ENCODE measurements at places on chromosomes 13 and 19.

DNA sequence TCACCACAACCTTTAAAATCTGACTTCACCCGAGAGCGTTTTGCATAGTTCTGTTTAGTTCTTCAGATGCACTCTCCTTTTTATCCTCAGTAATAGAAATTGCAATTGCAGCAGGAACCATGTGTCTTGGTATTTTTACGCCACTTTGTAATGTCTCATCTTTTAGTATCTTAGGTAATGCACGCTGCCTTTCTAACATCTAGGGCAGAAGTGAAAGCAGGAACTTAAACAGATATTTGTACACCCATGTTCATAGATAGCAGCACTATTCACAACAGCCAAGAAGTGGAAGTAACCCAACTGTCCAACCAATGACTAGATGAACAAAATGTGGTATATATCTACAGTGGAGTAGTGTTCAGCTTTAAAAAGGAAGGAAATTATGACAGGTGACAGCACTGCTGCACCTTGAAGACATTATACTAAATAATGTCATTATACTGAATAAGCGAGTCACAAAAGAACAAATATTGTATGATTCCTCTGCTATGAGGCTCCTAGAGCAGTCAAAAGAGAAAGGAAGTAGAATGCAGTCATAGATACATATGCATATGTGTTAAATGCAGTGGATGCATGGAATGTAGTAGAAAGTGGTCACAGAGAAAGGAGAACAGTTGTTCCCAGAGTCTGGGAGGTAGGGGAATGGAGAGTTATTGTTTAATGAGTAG lies 105.9 kb upstream of the GJB6 start:
- no peak for DNase-seq

- DNase-seq, result no peak
Measured at GRCh38 chr19:33436360-33437345, 63.1 kb downstream of the CEBPG start.

- no peak for DNase-seq
Measured at GRCh38 chr19:17658666-17659065, 29.5 kb downstream of the UNC13A start.

DNA sequence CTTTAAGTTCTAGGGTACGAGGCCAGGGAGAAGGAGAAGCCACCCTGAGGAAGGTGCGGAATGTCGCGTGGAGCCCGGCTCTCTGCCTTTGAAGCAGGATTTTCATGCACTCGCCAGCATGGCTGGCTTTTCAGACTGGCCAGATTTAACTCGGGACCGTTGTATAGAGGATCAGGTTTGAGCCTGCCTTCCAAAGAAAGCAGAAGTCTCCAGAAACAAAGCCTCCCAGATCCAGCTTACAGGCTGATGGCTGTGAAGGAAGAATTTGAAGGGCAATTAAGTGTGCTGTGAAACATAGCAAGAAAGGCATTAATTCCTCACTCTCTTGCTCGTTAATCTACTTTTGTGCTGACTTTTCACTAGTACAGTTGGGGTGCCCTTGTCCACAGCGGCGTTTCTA lies 140.2 kb downstream of the SOX1 start:
- DNase-seq, result no peak

GRCh38 chr19:47316513-47316912 lies 6.9 kb downstream of the C5AR1 start:
- DNase-seq, result no peak

DNA sequence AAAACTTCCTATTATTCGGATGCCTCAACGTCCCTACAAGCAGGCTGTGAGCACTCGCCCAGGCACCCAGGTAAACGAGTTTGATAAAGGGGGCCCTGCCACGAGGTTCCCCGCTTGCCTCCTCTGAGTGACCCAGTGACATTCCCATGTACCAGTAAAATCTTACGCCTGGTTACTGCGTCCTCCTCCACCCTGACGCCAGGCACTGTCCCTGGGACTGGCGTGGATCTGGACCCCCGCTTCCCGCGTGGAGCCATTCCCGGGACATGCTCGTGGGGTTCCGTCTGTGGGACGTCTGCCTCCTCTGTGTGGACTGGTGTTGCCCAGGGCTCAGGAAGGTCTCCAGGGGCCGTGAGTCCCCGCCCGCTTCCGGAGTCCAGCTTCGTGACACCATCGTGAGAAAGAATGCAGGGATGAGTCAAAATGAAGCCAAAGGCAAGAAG lies 407 bp upstream of the ZNF550 start:
- DNase-seq, result no peak

DNA sequence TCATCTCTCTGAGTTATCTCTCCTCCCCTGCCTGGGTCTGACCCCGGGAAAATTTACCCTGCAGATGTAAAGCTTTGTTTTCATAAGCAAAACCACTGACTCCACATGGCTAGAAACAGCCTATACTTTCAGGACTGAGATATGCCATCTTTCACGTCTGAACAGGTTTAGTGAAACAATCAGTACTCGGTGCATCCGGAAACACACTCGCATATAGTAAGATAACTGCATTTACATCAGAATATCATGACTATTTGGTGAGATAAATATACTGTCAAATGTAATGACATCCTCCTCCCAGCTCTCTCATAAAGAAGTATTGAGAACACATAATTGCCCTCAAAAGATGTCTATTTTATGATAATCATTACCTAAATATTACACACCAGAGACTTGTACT lies 172.8 kb downstream of the EFNB2 start:
- no peak for DNase-seq

GRCh38 chr19:32017176-32017953 lies 328.0 kb upstream of the ZNF507 start:
- DNase-seq, result no peak

DNA sequence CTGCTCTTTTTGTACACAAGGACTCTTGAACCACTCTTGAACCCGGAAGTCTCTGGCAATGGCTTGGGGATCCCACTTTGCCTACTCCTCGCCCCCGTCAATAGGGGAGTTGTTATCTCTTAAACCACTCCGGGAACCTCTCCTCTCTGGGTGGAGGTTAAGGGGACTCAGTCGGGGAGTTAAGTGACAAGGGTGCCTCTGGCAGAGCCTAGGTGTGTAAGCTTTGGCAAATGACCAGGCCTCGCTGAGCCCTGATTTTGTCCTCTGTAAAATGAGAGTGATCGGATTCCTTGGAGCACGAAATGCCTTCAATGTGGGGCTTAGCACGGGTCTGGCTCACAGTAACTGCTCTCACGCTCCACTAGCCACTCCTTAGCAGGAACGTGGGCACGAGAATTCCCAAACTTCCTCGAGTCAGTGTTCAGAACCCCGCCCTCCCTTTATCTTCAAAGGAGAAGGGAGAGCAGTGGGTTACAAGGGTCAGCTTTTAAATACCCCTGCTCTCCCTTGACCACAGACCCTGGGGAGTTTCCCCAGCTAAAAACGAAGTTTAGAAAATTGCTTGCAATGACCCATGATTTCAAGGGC lies 193.3 kb downstream of the KATNAL1 start:
- DNase-seq, result no peak

GRCh38 chr13:63304497-63304896 lies 1888.8 kb upstream of the PCDH20 start:
- DNase-seq, result no peak
